CD4-positive, alpha-beta T cell (primary cell): ENCODE measurements at places on chromosomes 3 and 15. TPM values are rescaled to one million over a fixed set of nuclear protein-coding genes. Genes with fewer than 3 reads are reported as not detected.
A peak's percentile ranks its signal among the peaks of the same experiment; 100 is the strongest.

DNA sequence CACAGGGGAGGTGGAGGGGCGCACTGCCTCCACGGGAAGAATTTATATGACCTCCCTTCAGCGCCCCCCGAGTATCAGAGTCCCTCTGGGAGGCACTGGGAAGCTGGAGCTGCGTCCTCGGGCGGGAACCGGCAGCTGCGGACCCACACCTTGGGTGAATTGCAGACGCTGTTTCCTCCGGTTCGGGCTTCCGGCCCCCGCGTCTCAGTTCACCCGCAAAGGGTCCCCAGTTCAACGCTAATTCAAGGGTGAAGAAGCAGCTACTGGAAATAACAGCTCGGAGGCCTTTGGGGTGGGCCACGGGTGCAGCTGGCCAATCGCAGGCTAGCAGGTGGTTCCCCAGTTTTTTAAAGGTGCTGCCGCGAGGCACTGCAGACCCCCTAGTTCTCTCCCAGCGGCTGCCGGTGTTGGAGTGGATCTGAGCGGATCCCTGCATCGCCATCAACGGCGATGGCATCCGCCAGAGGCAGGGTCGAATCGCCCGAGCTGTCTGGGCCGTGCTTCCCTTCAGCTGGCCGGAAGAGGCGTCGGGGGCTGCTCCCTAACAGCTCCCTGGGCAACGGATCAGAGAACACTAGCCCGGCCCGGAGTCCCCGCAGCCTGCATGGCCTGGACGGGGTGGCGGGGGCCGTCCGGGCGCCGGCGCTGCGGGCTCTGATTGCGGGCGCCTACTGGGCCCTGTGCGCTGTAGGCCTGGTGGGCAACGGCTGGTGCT, 19.4 kb upstream of the ADAMTS7 start:
- no peak for DNase-seq
- peak overlapping the region; percentile 53 for H3K4me3 ChIP-seq
- no peaks in the 10 kb centered on the region for H3K27me3 ChIP-seq
- H3K4me1 ChIP-seq = peaks cover 10% of the 10 kb centered on the region

DNA sequence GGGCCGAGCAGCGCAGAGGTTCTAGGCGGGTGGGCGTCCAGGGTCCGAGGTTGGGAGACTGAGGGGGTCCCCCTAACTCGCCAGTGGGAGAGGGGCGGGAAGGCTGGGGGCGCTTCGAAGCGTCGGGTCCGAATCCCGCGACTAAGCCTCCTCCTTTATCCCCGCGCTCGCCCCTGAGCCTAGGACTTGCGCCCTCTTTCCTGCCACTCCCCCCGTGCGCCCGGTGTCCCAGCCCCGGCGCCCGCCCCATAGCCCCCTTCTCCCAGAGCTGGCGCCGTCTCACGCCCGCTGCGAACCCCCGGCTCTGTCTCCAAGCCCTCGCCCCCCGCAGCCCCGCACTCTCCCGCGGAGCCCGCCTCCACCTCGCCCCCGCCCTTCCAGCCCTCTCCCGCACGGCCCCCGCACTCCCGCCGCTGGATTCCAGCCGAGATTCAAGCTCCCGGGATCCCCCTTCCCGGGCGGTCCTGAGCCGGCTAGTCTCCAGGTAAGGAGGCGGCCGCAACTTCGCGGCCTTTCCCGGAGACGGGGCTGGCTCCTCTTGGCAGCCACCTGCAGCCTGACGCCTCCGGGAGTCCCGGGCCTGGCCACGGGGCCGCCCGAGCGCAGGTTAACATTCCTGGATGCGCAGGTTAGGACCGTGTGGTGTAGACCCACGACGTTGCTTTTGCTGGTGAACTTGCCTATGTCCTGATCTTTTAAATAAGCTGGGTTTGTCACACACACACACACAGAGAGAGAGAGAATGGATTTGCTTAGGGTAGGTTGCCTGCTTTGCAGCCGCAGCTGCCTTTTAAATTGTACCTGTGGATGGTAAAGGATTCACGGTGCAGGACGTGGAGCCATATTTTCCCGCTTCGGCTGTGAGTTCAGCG, 563 bp downstream of the PXYLP1 start:
- H3K27me3 ChIP-seq = no peaks in the 10 kb centered on the region
- H3K4me1 ChIP-seq = peaks cover 51% of the 10 kb centered on the region
- peak; percentile 53 for DNase-seq
- H3K4me3 ChIP-seq = peak overlapping the region; percentile 88
- peaks cover 4% of the 10 kb centered on the region for H3K36me3 ChIP-seq

GRCh38 chr3:188662214-188662613, 508.3 kb downstream of the LPP start:
- no peak for DNase-seq
- no peak overlapping the region for H3K27ac ChIP-seq
- H3K4me3 ChIP-seq = no peak overlapping the region
- H3K4me1 ChIP-seq = no peaks in the 10 kb centered on the region
- no peaks in the 10 kb centered on the region for H3K36me3 ChIP-seq

- H3K27ac ChIP-seq = no peak overlapping the region
- H3K36me3 ChIP-seq = no peaks in the 10 kb centered on the region
- no peaks in the 10 kb centered on the region for H3K27me3 ChIP-seq
- no peaks in the 10 kb centered on the region for H3K4me1 ChIP-seq
- H3K4me3 ChIP-seq = no peak overlapping the region
- no peak for DNase-seq
Observed at GRCh38 chr3:69419276-69419675, 33.4 kb upstream of the FRMD4B start.

DNA sequence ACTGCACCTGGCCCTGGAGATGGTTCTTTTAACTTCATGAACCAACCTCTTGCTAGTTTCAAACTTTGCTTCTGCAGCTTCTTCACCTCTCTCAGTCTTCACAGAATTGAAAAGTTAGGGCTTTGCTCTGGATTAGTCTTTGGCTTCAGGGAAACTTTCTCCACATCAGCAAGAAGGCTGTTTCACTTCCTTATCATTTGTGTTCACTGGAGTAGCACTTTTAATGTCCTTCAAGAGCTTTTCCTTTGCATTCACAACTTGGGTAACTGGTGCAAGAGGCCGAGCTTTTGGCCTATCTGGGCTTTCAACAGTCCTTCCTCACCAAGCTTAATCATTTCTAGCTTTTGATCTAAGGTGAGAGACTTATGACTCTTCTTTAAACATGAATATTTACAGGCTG, 15.7 kb upstream of the TM2D3 start:
- H3K36me3 ChIP-seq = peaks cover 49% of the 10 kb centered on the region
- H3K4me3 ChIP-seq = no peak overlapping the region
- H3K27me3 ChIP-seq = no peaks in the 10 kb centered on the region
- no peak for DNase-seq
- no peak overlapping the region for H3K27ac ChIP-seq

HYPK gene
- total RNA-seq = 17.6 TPM

RTP4 gene
- 1.5 TPM for total RNA-seq

NR2E3 gene
- total RNA-seq = not detected
